ENCODE measurements at places on chromosomes 13 and 19.
A peak's percentile ranks its signal among the peaks of the same experiment; 100 is the strongest.

DNA sequence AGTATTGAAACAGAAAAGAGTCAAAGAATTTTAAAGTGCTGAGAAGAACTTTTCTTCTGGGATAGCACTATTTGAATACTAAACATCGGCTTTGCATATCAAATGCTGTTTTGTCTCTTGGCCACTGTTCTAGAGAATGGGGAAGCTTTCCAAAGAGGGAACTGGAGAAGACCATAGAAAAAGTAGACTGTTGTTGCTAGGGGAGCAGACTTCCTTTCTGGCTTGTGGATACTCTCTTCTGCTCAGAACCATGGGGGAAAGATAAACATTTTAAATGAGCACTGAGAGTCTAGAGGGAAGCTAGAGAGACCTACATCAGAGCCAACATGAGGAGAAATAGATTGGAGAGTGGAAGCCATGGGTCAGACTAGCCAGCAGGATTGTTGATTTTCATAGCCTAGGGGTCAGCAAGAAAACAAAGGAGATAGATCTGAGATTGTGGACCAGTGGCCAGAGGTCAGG lies 315.7 kb downstream of the KCTD12 start:
- DNase-seq, result no peak

DNA sequence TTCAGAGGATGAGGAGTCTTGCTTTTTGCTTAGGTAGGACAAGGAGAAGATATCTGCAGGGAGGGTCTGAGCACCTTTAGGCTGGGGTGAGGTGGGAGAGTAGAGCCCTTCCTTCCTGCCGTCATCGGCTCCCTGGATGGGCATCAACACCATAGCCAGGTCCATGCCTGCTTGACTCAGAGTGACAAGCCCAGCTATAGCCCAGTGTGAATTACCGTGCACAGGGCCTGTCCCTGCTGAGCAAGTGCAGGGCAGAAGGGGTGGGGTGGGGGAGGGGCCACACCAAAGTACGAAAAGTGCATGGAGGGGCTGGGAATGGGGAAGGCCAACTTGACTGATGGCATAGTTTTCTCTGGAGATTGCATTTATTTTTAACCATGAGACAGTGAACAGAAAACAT lies 30.3 kb upstream of the RNF113B start:
- no peak for DNase-seq

- DNase-seq, result no peak
Measured at GRCh38 chr19:4598712-4599111, 39.2 kb upstream of the SEMA6B start.

- no peak for DNase-seq
Measured at GRCh38 chr13:71721104-71721503, 145.9 kb downstream of the DACH1 start.

GRCh38 chr19:6229951-6230712 lies 49.6 kb downstream of the MLLT1 start:
- DNase-seq, result no peak

GRCh38 chr19:35511337-35511736 lies 2.1 kb downstream of the DMKN start:
- no peak for DNase-seq

DNA sequence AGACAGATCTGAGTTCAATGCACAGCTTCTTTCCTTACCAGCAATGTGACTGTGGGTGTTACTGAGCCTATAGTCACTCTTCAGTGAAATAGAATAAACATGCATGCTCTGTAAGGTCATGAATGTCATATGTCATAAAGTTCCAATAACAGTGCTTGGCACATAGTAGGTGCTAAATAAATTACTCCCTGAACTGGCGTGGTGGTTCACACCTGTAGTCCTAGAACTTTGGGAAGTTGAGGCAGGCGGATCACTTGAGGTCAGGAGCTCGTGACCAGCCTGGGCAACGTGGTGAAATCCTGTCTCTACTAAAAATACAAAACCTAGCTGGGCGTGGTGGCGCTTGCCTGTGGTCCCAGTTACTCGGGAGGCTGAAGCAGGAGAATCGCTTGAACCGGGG lies 13.2 kb downstream of the WBP4 start:
- DNase-seq, result no peak

- DNase-seq, result no peak
Measured at GRCh38 chr13:76792731-76793347, 93.4 kb downstream of the KCTD12 start.

DNA sequence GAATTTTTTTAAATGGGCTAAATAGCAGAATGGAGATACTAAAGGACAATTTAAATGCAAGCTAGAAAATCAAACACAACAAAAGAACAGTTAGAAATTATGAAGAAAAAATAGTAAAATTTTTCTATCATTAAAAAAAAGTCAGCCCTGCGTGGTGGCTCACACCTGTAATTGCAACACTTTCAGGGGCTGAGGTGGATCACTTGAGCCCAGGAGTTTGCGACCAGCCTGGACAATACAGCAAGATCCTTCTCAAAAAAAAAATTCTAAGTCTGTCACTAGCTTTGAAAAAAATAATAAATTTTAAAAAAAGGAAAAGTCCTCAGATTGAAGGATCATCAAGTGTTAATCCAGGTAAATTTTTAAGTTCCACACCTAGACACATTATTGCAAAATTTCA lies 7.7 kb downstream of the TUBGCP3 start:
- DNase-seq, result no peak

GRCh38 chr13:113152984-113153809 lies 5.3 kb upstream of the PROZ start:
- DNase-seq, result no peak

DNA sequence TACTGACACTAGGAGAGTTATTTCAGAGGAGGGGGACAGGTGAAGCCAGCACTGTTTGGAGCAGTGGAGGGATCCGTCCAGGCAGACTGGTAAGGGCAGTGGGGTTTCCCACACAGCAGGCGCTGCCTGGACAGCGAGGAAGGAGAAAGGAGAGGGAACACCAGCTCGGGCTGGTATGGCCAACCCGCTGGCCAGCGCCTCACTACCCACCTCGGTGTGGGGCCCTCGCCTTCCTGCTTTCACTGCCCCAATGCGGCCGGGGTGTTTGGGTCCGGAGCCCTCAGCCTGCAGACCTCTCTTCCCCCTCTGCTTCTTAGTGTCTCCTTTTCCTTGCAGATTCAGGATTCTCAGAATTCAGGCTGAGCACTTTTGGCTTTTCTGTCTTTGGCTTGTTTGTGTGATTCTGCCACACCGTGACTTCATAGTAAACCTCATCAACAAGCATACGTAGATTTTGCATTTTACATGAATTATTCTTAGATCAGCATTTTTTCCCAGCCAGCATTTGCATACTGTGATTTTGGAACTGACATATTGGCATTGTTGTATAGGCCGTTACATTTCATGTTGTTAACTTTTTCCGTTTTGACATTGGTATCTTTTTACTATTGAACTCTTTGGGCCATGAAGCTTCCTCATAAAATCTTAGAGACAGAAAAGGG lies 294.1 kb downstream of the MYO16 start:
- no peak for DNase-seq

- peak; percentile 60 for DNase-seq
Measured at GRCh38 chr19:48674921-48675824, 2.4 kb upstream of the NTN5 start.

DNA sequence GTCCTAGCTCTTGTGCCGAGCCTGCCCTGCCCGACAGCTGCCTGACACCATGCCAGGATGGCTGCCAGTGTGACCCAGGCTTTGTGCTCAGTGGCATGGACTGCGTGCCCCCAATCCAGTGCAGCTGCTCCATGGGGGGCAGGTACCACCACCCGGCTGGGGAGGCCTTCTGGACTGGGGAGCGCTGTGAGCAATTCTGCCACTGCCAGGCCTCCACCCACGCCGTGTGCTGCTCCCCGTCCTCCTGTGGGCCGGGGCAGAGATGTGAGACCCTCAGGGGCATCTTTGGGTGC lies 9.4 kb upstream of the FXYD3 start:
- DNase-seq, result no peak

DNA sequence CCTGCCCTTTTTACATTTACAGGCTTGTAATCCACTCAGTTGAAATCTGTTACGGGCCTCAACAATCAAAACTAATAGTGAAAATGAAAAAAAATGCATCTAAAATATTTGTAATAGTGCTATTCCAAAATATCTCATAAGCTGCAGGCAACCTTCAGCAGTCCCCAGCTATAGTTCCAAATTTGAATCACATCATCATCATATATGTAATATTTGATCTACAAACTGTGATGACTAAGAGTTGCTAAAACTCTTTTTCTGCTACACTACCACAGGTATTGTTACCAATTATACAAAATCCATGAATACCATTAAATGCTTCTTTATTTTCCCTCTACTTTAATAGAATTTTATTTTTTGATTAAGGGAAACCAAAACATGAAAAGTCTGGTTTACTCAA lies 121.4 kb upstream of the RFC3 start:
- no peak for DNase-seq

GRCh38 chr13:100130930-100131511 lies 42.1 kb downstream of the PCCA start:
- no peak for DNase-seq

GRCh38 chr19:17855280-17856152 lies 4.2 kb upstream of the RPL18A start:
- peak; percentile 76 for DNase-seq

- DNase-seq, result no peak
Measured at GRCh38 chr13:25806264-25806974, 245.4 kb downstream of the SHISA2 start.

DNA sequence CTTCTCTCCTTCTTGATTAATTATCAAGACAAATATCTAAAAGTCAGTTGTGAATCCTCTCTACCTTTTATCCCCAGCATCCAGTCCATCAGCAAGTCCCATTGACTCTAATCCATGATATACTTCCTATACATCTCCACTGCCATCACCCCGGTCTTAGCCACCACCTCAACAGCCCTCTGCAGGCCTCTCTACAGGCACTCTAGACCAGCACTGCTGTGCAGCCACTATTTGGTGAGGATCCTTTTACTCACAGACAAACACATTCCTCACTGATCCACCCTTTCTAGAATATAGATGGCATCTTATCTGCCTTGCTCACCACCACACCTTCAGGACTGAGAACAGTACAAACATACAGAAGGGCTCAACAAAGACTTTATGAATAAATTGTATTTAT lies 221.7 kb downstream of the RFC3 start:
- no peak for DNase-seq

- DNase-seq, result no peak
Measured at GRCh38 chr13:52738719-52739467, 727 bp downstream of the CNMD start.

DNA sequence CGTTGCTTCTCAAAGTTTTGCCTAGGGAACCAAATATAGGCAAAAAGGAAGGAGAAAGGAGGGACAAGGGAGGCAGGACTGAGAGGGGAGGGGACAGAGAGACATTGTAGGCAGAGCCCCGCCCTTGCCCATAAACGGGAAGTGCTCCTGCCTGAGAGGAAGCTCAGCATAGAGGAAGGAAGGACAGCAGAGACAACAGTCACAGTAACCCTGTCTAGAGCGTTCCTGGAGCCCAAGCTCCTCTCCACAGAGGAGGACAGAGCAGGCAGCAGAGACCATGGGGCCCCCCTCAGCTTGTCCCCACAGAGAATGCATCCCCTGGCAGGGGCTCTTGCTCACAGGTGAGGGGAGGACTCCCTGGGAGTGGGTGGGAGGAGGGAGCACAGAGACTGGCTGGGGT lies at the start of gene CEACAM21:
CEACAM21 (plus strand) TSS at position 169 of the 400 bp plus-strand sequence; CDS start at position 278, 109 bp downstream.
- DNase-seq, result no peak

DNA sequence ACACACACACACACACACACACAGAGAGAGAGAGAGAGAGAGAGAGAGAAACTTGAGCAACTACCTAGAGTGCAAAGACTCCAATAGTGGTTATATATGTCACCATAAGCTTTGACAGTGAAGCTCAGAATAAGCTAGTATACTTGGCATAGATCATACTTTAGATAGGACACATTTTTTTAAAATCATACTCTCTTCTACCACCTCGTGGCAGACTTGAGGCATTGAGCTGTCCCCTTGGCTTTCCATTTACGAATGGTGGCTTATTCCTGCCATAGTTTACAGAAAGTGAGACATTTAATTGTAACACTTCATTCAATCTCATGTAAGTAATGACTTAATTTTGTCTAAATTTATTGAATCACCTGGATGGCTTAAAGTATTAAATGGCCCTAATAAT lies 108.2 kb downstream of the EDNRB start:
- DNase-seq, result no peak

DNA sequence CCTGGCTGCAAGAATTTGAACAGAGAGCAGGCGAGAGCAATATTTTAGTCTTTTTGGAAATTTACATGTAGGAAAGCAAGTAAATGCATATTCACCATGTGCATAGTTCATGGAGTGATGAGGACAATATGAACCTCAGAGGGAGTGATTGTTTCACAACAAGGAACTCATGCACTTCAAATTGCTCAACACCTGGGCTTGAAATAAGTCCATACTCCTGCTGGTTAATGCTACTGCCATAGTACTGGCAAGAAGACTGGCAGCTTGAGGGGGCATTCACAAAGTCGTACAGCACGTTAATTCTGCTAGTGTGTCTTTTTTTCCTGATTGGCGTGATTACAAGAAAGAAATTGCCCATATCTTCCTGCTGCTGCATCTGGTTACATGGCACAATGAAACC lies 267.6 kb downstream of the PCDH17 start:
- DNase-seq, result no peak

GRCh38 chr13:101098873-101099272 lies 317.4 kb downstream of the NALCN start:
- DNase-seq, result no peak

DNA sequence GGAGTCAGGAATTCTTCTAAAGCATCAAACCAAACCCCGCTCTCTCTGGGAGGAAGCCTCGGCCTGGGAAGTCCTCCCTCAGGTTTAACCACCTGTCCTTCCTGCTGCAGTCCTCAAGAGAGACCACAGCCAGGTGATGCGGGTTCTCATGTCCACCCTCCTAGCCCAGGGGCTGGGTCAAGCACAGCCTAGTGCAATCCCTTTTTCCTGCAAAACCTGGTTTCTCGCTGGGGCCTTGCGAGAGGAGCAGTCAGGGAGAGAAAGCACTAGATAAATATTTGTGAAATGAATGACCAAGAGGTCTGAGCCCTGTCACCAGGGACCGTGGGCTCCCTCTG lies 2.4 kb downstream of the SLC8A2 start:
- DNase-seq, result no peak

DNA sequence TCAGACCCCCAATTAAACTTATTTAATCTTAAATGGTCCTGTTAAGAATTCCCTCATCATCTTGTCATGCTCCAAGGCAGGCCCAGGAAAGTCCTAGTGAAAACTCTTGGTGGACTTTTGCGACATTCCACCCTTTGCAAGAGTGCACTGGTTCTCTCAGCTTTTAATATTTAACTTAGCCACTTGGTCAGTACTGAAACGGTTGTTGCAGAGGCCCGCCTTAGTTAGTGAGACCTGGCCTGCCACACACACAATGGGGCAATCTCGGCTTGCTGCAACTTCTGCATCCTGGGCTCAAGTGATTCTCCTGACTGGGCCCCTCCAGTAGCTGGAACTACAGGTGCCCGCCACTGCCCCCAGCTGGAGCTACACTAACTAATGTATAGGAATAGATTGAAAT lies 1366.0 kb downstream of the UQCRFS1 start:
- DNase-seq, result no peak

- DNase-seq, result no peak
Measured at GRCh38 chr13:60261432-60262351, 98.0 kb upstream of the DIAPH3 start.

Data from stimulated activated CD4-positive, alpha-beta T cell treated with anti-CD3 and anti-CD28 coated beads, Interleukin-15, amount 100 ng/mL, for 48 hours (primary cell).